ENCODE measurements at places on chromosomes 3 and 15. TPM values are rescaled to one million over a fixed set of nuclear protein-coding genes. Genes with fewer than 3 reads are reported as not detected.

GRCh38 chr3:129656659-129657247 lies 50.3 kb upstream of the PLXND1 start:
- no peak for DNase-seq
- H3K4me3 ChIP-seq = peak overlapping the region; percentile 42
- H3K27ac ChIP-seq = peak overlapping the region; percentile 74

GRCh38 chr3:37816271-37816670 lies 45.4 kb upstream of the CTDSPL start:
- no peak overlapping the region for H3K4me3 ChIP-seq
- H3K27ac ChIP-seq = no peak overlapping the region
- DNase-seq = no peak
- no peaks in the 10 kb centered on the region for H3K27me3 ChIP-seq

- H3K4me1 ChIP-seq = peaks cover 10% of the 10 kb centered on the region
- no peak overlapping the region for H3K27ac ChIP-seq
- no peaks in the 10 kb centered on the region for H3K27me3 ChIP-seq
- DNase-seq = no peak
Measured at GRCh38 chr15:32096916-32097617, 66.8 kb downstream of the CHRNA7 start.

- peaks cover 3% of the 10 kb centered on the region for H3K27me3 ChIP-seq
- peaks cover 16% of the 10 kb centered on the region for H3K36me3 ChIP-seq
- H3K4me1 ChIP-seq = peaks cover 21% of the 10 kb centered on the region
- peak overlapping the region; percentile 96 for H3K27ac ChIP-seq
- DNase-seq = no peak
Measured at GRCh38 chr15:45521596-45522327, 793 bp downstream of the SLC30A4 start.

GRCh38 chr3:44050101-44050500 lies 191.6 kb upstream of the TOPAZ1 start:
- H3K4me1 ChIP-seq = peaks cover 5% of the 10 kb centered on the region
- H3K36me3 ChIP-seq = peaks cover 3% of the 10 kb centered on the region
- no peak overlapping the region for H3K27ac ChIP-seq
- no peak overlapping the region for H3K4me3 ChIP-seq
- DNase-seq = no peak
- H3K27me3 ChIP-seq = no peaks in the 10 kb centered on the region

GRCh38 chr3:37645517-37646380 lies 215.9 kb upstream of the CTDSPL start:
- no peak overlapping the region for H3K4me3 ChIP-seq
- no peak overlapping the region for H3K27ac ChIP-seq
- peaks cover 27% of the 10 kb centered on the region for H3K4me1 ChIP-seq
- no peaks in the 10 kb centered on the region for H3K27me3 ChIP-seq
- H3K36me3 ChIP-seq = peaks cover 18% of the 10 kb centered on the region

Gene CYP19A1
- 0.95 TPM for total RNA-seq

Gene PTX3
- total RNA-seq = 1.7 TPM

Gene GPR27
- total RNA-seq = 7.4 TPM

Measured in type B pancreatic cell (in vitro differentiated cells).